ENCODE measurements at places on chromosomes 16 and 17.
A peak's percentile ranks its signal among the peaks of the same experiment; 100 is the strongest.

GRCh38 chr17:79065105-79065670, 9.4 kb upstream of the ENGASE start:
- DNase-seq, result no peak

DNA sequence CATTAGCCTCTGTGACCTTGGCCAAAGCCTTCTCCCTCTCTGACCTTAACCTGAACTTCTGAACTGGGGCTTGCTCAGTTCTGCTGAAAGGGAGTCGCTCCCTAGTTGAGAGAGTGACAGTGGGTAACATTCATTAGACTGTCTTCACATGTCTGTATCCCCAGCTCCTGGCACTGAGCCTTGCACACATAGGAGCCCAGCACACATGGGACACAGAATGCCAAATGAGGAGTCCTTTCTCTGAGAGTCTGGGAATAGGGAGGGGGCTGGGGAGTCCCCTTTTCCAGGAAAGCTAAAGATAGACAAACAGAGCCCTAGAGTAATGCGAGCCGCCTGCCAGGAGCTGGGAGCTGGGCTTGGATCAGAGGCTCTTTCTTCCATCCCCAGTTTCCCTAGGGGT, 2.5 kb downstream of the TAC4 start:
- DNase-seq, result no peak

GRCh38 chr17:56176091-56176490, 22.8 kb downstream of the ANKFN1 start:
- DNase-seq, result no peak

DNA sequence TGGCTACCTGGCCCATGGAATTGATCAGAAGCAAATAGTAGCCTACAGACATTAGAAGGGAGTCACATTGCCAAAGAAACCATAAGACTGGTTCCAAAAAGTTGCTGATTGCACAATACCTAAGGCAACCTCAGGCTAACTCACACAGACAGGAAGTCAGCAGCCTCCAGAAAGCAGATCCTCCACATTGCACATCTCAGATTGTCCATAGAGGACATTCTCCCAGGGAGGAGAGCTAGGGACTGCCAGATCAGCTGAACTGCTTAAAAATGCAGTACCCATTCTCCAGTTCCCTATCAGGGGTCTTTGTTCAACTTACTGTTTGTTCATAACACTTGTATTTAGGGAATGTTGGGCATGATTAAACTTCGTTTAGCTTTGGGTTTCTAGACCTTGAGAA, 4.2 kb downstream of the CCL3 start:
- no peak for DNase-seq

GRCh38 chr16:53069772-53070171, 15.0 kb downstream of the CHD9 start:
- DNase-seq, result no peak

DNA sequence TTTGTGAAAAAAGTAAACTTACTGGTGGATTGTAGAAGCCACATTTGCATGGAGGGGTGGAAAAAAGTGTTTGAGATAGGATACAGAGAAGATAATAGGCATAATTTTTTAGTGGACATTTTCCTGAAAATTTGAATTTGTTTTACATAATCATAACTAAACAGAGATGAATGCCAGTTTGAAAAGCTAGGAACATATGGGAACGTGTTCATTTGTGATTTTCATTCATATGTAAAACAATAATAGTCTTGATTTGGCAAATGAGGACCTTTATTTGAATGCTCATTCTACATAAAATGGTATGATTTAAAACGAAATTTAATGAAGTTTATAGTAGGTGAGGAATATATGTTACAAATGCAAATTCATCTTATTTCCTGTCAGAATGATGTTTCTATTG, 263.9 kb downstream of the BCAS3 start:
- DNase-seq, result no peak

- no peak for DNase-seq
These were observed 16.7 kb upstream of the TBX21 start for GRCh38 chr17:47716375-47716774.

DNA sequence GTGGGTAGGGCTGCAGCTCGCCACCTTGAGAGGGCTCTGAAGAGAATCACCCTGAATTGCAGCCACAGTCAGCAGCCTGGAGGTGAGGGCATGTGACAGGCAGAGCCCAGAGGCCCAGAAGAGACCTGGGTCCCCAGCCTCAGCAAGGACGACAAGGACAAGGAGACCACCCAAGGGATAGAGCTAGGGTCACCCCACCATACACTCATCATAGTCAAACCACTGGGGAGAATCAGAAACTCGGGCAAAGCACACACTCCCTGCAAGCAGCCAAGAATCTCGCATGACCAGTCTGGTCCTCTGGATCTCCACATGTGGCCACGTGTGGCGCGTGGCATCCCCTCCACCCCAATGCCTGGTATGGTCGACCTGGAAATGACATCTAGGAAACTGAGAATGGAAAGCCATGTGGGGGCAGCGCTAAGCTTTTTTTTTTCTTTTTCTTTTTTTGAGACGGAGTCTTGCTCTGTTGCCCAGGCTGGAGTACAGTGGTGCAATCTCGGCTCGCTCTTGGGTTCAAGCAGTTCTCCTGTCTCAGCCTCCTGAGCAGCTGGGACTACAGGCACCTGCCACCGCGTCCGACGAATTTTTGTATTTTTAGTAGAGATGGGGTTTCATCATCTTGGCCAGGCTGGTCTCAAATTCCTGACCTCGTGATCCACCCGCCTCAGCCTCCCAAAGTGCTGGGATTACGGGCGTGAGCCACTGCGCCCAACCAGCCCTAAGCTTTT, 4.6 kb upstream of the SPHK1 start:
- no peak for DNase-seq

- no peak for DNase-seq
These were observed 1.2 kb downstream of the GRB2 start for GRCh38 chr17:75404223-75404730.

GRCh38 chr16:85402910-85403692, 210.0 kb upstream of the GSE1 start:
- no peak for DNase-seq

- DNase-seq, result no peak
These were observed 5.2 kb upstream of the KCNH6 start for GRCh38 chr17:63517825-63518534.

GRCh38 chr17:29581583-29582253, 7.7 kb downstream of the GIT1 start:
- DNase-seq, result no peak

GRCh38 chr17:72928454-72929136, 163.9 kb downstream of the SLC39A11 start:
- DNase-seq, result no peak

DNA sequence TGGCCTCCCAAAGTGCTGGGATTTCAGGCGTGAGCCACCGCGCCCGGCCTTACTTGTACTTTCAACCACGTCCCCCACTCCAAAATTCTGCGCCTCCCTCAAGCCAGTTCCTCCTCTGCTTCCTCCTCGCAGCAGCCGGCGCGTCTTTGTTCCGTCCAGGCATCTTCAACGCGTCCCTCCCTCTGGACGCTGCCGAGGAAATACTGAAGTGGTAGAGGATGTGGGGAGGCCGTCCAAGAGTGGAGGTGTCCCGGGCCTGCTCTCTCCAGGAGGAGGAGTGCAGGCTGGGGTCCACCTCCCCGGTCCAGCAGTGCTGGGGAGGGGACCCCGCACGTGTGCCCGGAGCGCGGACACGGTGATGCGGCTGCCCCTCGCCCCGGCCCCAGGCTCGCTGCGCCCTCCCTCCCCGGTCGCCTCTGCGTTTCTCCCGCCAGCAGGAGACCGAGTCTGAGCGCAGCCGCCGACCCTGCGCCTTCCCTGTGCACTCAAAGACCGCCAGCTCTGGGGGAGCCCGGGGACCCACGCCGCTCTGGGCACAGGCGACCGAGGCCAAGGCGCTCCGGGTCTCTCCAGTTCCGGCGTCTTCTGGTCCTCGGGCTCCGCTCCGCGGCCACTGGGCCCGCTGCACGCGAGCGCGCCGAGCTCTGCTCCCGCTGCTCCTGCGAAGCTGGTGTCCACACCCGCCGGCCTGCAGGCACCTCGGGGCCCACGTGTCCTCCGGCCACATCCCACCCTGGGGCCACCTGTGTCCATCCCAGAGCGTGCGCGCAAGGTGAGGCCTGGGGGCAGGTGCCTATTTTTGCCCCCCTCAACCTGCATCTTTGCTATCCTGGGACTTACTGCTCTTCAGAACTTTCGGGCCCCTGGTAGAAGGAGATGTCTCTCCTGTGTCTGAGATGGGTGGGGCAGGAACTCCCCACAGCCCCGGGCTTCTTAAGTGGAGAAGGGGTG, 31.7 kb downstream of the OSBPL7 start:
- DNase-seq, result peak; percentile 21

DNA sequence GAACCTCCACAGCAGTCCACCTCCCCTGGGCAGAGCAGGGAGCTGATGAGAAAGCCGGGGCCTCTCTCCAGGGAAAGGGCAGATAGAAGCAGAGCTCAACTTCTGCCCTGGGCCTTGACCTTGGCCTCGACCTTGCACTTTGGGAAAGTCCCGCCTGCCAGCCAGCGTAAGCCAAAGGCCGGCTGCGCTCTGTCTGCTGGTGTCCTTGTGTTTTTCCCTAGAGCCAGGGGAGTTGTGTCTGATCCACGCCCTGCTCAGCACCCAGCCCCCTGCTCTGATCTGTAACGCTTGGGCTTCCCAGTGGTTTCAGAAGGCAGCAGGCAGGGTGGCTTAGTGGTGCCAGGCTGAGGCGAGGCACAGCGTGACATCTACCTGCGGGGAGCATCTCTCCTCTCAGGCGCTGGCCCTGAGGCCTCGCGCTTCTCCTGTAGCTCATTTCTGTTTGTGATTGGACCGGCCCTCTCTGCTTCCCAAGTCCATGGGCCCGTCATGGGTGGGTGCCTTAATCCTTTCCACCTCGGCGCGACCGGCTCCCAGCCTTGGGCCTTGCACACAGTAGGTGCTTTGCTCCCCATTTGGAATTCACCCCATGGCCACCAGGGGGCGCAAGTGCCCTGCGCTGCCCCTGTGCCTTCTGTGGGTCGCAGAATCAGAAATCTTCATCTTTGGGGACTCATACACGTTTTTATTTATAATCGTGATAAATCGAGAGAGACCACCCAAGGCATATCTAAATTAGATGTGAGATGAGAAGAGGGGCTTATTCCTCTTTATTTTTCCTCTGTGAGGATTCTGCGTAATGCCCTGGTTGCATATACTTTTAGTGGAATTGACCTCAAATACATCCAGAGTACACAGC, 24.2 kb downstream of the SGSH start:
- peak; percentile 37 for DNase-seq

DNA sequence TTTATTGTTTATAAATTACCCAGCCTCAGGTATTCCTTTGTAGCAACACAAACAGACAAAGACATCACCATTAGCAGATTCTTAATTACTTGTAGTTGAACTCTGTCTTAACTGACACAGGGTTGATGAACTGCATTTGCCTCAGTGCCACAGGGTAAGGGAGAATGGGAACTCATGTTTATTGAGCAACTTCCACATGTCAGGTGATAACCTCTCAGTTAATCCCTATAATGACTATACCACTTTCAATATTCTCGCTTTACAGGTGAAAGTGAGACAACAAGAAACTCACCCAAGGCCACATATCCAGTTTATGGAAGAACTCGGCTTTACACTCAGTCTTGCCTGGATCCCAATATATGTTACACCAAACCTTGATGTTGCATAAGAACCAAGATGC, 8.6 kb downstream of the PDILT start:
- DNase-seq, result no peak

- no peak for DNase-seq
These were observed 1.1 kb downstream of the SOCS3 start for GRCh38 chr17:78358538-78359320.

GRCh38 chr17:34503528-34504195, 75.7 kb upstream of the TMEM132E start:
- DNase-seq, result no peak

- DNase-seq, result no peak
These were observed 7.8 kb downstream of the CLCN7 start for GRCh38 chr16:1466968-1467521.

DNA sequence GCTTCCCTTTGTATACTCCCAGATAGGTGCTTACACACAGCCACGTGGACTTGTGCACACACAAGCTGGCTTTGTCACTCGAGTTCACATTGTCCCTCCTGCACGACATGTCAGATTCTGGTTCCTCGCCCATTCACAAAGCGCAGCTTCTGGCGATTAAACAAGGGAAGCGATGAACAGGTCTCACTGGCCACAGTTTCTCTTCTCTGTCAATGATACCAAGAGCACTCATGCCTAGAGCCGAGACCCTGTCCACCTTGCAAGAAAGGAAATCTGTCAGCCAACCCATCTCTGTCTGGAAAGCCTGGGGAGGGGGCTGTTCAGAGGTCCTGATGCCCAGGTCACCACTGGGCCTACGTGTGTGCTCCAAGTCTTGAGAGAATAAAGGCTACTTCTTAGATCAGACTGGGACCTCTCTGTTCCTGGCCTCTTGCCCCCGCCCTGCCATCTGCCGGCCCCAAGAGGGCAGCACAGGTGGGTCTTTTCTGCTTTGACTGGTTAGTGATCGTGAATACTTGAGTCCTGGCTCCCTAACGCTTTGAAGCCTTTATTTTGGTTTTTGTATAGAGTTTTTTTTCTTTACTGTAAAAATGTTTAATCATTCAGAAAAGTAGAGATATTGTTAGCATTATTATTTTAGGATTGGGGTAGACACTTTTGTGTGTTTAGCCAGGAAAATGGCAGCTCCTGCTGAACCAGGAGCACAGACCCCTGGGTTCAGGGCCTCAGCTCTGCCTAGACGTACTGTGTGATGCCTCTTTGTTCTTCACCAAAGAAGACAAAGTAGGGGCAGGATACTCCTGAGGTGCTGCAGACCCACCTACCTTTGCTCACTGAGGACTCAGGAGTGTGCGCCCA, 104.7 kb downstream of the MRM1 start:
- DNase-seq, result peak; percentile 32

DNA sequence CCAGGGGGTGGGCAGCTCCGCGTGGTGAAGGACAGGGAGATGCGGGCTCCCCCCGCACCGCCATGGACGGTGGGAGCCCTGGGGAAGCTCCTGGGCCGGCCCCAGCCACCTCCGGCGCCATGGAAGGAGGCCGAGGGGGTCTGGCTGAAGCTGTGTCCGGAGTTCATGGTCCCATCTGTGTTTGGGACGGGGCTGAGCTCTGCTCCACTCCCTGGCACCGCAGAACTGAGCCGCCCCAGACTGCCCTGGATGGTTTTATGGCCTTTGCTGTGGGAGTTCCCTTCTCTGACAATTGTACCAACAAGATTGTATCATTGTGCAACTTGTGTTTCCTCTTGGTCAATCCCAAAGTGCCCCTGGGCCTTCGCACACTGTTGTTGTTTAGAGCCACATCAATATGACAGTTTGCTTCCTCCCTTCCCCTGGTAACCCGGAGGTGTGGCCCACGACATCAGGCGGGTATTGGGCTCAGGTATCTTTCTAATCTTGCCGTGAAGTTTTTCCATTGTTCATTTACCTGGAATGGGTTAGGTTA, 942 bp downstream of the KRT23 start:
- no peak for DNase-seq

GRCh38 chr16:27123795-27124409, 57.2 kb downstream of the C16orf82 start:
- DNase-seq, result no peak

DNA sequence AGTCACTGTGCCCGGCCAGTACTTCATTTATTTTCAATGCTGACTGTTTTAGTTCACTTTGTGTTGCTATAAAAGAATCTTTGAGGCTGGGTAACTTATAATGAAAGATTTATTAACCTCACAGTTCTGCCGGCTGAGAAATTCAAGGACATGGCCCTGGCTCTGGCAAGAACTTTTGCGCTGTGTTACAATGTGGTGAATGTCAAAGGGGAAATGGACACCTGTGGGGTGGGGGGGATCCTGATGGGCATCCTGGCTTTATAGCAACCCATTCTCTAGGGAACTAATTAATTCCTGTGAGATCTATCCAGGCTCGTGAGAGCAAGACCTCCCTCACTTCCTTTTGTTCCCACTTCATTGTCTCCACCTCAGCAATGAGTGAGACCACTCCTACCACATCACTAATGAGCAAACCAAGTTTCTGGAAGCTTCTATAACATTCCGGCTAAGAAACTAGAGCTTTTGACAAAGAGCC, 17.1 kb upstream of the CDH3 start:
- DNase-seq, result no peak

Data from activated CD4-positive, alpha-beta T cell treated with anti-CD3 and anti-CD28 coated beads, Interleukin-2, amount 50 U/mL, for 24 hours (primary cell).